ENCODE measurements at places on chromosomes 5 and 9.

DNA sequence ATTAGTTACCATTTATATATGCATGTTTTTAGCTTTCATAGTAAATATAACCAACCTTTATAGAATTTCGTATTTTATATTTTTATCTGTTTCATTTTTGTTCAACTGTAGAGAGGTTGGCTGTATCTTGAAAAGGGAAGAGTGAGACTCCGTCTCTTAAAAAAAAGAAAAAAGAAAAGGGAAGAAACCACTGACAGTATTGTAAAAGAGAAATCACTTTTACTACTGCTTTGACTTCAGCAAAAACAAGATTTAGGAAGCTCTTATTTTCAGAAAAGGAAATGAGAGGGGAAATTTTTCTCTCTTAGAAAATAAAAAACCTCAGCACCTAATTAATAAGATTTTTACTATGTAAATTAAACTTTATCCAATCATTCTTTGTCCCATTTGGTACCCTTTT, 14.4 kb downstream of the POLK start:
- no peak for DNase-seq

DNA sequence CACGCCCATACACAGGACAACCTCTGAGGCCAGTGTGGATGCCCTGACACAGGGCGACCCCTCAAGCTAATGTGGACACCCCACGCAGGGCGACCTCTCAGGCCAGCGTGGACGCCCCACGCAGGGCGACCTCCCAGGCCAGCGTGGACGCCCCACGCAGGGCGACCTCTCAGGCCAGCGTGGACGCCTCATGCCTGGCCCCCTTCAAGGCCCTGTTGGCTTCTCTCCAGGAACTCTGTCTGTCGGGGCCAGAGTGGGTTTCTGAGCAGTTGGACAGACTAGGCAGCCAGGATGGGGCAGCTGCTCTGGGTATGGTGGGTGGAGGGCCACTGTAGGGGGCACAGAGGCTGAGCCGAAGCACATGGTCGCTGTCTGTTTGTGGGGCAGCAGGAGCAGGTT, 47.4 kb downstream of the LMX1B start:
- no peak for DNase-seq

GRCh38 chr9:128503870-128504269, 649 bp upstream of the GLE1 start:
- no peak for DNase-seq

DNA sequence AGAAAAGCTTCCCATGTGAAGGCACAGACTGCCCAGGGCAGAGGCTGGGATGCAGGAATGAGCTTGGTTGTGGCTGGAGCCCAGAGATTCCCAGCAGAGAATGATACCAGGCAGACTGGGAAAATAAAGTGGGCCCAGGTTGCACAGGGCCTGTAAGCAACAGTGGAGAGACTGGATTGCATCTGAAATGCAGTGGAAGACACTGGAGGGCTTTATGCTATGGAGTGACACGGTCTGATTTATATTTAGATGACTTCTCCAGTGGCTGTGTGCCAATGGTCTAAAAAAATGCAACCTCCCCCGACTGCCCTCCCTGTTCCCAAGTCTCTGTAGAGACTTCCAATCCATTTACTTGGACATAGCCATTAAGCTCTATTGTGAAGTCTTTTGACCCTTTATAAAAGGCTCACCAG, 951.1 kb upstream of the DMAC1 start:
- DNase-seq: no peak

DNA sequence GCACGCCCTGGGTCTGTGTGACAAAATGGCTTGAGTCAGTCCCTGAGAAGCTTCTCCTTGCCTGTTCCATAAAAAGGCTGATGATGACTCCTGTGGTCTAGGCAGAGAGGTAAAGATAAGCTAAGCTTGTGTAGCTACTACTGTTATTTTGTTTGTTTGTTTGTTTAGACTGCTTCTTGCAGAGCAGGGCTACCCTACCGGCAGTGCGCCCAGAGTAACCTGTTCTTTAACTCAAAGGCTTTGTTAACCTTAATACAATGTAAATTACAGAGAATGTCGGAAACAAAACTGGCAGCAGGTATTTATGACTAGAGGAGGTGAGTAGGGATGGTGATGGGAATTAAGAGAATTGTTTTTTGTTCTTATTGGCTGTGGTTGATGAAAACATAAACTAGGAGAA, 87.6 kb downstream of the F2RL2 start:
- no peak for DNase-seq

- no peak for DNase-seq
Observed at GRCh38 chr5:178470760-178471025, 119.5 kb downstream of the COL23A1 start.

DNA sequence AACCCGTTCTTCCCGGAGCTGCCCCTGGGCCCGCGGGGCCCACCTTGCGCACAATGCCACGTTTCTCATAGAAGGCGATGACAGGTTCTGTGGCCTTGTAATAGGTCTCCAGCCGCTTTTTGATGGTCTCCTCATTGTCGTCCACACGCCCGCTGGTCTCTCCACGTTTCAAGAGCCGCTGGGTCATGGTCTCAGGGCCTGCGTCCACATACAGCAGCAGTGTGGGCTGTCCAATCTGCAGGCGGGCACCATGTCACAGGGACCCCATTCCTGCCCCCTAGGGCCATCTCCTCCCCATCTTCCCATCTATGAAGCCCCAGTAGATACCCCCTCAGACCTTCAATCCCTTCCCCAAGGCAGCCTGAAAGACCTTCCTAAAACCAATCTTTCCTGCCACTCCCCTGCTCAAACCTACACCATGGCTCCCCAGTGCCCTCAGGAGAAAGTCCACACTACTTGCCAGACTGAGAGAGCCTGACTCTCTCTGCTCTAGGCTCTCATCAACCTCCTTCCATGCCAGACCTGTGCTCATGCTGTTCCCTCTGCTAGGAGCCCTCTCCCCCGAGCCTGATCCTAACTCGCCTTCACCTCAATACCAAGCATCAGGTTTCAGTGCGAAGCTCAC, 9.1 kb downstream of the AK1 start:
- DNase-seq: no peak

DNA sequence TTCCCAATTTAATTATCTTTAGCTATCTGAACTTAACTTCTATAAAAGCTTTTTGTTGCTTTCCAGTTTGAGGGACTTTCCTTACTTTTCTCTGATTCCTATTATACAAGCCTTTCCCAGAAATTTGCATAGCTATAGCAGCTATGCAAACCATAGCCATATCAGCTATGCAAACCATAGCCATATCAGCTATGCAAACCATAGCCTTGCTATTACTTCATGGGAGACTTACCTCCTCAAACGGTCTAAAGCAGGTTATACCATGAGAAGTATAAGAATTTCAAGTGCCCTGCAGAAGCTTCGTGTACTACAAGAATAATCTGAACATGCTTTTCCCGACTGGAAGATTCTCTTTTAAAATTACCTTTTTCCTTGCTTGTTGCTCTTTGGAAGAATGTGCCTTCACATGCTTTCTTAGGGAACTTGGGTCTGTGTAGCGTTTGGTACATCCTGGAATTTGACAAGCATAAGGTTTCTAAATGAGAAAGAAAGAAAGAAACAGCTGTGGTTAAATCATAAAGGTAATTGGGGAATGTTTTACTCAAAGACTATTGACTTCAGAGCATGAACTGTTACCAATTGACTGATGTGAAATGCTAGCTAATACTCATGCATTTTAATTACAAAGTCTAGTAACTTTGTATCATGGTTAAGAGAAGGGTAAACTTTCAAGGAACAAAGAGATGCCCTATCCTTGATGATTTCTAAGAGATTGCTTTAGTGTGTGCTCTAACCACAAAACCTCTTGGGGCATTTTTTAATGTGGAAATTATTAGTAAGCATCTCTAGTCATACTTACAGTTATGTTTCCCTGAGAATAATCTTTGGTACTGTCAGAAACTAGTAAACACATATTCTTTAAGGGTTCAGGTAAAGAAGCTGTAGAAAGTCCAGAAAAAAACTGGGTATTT, 367.6 kb downstream of the GLIS3 start:
- DNase-seq: no peak

- no peak for DNase-seq
Observed at GRCh38 chr9:21015129-21015815, 16.2 kb downstream of the HACD4 start.

DNA sequence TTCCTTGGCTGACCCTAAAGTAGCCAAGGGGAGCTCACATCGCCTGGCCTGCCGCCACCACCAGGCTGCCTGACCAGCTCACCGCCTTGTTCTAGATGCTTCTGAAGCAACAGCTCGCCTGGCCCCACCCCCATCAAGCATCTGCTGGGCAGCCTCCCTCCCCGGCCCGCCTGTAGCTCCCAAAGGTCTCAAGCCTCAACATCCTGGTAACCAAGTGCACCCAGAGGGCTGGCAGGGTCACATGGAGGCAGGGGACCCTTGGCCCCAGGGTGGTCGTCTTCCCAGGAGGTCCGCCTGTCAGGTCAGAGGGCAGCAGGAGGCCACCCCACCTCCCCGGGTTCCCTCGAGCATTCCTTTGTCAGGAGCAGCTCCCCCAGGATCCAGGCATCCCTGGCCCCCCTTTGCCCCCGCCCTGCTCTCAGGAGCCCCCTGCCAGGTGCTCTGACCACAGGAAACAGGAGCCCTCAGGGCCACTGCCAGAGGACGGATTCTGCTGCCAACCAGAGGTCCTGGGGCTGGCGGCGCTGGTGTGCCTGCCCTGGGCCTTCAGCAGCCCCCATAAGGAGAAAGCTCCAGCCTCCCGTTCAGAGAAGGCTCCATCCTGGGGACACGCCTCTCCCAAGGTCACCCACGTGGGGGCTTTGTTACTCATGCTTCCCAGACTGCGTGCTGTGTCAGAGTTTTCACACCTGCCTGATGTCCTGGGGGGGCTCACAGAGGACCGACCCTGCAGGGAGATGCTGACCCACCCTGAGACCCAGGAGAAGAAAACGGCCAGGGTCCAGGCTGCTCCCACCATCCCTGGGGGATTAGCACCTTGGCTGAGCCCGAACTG, 3.5 kb upstream of the LRRC14B start:
- no peak for DNase-seq

DNA sequence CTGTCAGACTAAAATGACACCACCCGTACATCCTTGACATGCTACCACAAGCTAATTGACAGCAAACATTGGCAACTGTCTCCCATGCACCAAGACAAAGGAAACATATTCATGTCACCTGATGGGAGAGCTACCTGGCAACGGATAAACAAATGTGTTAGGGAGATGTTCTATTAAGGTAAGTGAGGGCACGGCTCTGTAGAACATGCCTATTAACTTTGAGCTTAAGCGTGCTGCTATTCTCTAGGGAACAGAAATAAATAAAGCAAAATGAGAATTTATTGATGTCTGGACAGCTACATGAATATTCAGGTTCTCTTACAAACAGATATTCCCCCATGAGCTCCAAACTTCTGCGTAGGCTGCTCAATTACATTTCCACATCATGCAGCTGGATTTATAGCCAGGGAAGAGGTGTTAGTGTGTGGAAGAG, 361.4 kb upstream of the RFX3 start:
- no peak for DNase-seq

DNA sequence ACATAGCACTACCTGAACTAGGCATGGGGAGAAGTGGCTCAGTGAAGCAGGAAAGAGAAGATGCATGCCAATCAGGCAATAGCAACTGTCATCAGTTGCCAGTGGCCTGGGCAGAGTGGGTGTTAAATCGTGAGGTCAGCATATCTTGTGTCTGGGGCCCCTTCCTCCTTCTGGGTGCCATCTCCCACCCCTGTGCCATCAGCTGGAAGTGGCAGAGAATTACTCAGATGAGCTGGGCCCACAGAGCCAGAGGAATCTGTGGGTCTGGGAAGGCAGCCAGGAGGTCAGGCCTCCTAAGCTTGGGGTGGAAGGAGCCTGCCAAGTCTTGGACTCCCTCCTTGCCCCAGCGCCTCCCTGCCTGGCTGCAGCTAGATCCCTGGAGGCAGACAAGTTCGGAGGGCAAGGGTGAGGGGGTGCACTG, 66.5 kb downstream of the GALNT12 start:
- no peak for DNase-seq

- DNase-seq: peak; percentile 99
Observed at GRCh38 chr9:95023217-95024003, 294.1 kb downstream of the FANCC start.

GRCh38 chr5:74971947-74972460, 80.4 kb downstream of the GCNT4 start:
- DNase-seq: no peak

GRCh38 chr5:73213566-73213998, 40.6 kb downstream of the TMEM174 start:
- peak; percentile 24 for DNase-seq

DNA sequence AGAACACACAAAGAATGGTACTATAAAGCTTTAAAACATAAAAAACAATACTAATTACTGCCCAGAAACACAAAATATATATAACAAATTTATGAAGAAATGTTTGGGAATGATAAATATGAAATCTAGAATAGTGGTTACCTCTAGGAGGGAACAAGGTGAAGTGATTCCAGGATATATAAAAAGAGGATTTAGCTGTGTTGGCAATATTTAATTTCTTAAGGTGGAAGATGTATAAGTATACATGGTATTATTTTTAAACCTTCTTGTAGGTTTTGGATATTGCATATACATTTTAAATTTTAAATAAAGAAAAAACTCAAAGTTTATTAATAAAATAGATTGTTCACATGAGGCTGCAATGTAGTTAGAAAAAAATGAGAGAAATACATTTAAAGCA, 112.7 kb upstream of the ZNF618 start:
- no peak for DNase-seq

DNA sequence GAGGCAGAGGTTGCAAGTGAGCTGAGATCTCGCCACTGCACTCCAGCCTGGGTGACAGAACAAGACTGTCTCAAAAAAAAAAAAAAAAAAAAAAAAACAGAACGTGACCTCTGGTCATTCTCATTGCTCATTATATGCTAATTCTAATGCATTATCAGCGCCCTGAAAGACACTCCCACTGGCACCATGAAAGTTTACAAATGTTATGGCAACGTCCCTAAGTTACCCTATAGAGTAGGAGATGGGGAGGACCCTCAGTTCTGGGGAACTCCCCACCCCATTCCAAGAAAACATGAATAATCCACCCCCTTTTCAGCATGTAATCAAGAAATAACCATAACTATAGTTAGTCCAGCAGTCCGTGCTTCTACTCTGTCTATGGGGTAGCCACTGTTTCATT, 48.9 kb upstream of the DENND4C start:
- DNase-seq: no peak

- DNase-seq: no peak
Observed at GRCh38 chr9:134239939-134240338, 75.6 kb upstream of the RNU6ATAC start.

DNA sequence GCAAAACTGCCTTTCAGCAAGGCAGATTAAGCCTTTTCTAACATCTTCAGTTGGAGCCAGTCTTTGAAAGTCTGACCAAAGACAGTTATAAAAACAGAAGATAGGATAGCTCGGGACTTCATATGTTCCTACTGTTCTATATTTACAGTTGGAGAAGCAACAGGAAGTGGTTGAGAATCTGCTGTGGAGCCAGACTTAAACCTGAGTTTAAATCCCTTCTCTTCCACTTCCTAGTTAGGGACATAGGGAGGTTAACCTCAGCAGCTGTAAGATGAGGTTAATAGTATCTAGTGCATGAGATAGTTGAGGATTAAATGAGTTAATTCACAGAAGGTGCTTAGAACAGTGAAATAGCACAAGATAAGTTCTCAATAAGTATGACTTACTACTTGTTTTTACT, 84.5 kb upstream of the FREM1 start:
- no peak for DNase-seq

GRCh38 chr9:85522459-85523092, 219.2 kb downstream of the AGTPBP1 start:
- DNase-seq: no peak

All from kidney glomerular epithelial cell (primary cell).